ENCODE measurements at places on chromosomes 3 and 15. TPM values are rescaled to one million over a fixed set of nuclear protein-coding genes. Genes with fewer than 3 reads are reported as not detected.

CLDN18 gene
- total RNA-seq = not detected

SELENOT gene
- 69.6 TPM for total RNA-seq

GABRR3 gene
- not detected for total RNA-seq

CGNL1 gene
- total RNA-seq = 0.15 TPM

GSK3B gene
- 30.7 TPM for total RNA-seq

DNA sequence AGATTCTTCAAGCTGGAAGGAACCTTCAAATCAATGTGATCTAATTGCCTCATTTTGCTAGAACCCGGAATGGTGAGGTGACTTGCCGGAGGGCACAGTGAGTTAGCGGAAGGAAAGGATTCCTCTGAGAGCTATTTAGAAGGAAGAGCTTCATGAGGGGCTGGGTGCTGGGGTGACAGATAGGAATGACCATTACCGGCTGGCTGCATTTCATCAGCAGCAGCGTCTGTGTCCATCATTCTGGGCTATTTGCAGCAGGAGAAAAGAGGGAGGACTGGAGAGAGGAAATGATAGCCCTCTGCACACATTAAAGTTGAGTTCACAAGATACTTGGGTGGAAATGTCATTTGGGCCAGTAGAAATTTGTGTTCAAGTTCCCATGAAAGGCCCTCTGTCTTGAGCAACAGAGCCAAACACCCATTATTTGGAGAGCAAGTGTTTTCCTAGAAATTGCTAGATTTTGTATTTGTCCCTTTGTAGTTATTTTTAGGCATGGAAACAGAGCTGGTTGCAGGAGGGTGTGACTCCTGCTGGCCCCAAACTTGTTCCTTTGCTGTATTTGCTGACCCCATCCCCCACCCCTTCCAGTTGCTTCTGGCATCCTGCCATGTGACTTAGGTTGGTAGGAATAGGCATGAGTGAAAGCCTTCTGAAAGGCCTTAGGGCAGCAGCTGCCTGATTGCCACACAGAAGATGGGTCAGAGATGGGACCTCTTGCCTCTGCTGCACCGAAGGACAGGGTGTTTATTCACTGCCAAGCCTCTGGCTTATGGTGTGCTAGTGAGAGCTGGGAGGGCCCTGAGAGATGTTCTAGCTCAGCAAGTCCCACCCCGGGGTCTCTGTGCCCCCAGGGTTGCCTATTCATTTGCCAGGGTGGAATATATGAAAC lies 87.5 kb upstream of the PLXNA1 start:
- no peaks in the 10 kb centered on the region for H3K27me3 ChIP-seq
- H3K36me3 ChIP-seq = no peaks in the 10 kb centered on the region
- no peak overlapping the region for H3K27ac ChIP-seq
- no peak overlapping the region for H3K4me3 ChIP-seq
- peaks cover 47% of the 10 kb centered on the region for H3K4me1 ChIP-seq

DNA sequence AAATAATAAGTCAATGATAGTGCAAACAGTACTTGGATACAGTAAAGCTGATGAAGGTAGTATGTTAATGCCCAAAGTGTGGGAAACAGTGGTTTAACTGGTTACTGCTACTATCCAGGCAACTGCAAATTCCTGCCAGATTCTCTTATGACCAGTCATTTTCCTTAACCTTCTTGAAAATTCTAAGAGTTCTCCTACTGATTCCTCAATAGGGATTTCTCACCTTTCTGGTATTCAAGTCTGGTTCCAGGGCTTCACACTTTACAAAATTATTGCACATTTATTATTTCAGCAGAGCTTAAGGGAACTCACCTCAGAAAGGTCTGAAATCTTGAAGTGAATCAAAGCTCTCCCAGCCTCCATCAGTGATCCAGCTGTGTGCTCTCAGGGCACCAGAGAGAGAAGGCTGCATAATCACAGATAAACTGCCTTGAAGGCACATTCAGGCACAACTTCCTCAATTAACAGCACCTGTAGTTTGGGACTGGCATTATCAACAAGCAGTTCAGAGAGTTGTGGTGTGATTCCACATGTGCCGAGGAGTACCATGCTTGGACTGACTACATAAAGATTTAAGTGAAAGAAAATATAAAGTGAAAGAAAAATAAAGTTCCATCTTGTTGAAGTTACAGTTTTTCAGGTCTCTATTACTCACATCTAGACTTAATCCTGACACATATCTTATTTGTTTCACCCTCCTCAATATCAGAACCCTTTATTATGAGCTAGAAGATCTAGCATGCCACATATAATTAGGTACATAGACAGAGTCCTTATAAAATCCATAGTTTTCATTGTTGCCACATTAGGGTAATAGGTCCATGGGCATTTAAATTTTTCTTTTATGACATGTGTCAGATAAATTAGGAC lies 59.5 kb upstream of the TIPARP start:
- no peaks in the 10 kb centered on the region for H3K4me1 ChIP-seq
- no peaks in the 10 kb centered on the region for H3K36me3 ChIP-seq
- H3K27me3 ChIP-seq = no peaks in the 10 kb centered on the region
- H3K27ac ChIP-seq = no peak overlapping the region

DNA sequence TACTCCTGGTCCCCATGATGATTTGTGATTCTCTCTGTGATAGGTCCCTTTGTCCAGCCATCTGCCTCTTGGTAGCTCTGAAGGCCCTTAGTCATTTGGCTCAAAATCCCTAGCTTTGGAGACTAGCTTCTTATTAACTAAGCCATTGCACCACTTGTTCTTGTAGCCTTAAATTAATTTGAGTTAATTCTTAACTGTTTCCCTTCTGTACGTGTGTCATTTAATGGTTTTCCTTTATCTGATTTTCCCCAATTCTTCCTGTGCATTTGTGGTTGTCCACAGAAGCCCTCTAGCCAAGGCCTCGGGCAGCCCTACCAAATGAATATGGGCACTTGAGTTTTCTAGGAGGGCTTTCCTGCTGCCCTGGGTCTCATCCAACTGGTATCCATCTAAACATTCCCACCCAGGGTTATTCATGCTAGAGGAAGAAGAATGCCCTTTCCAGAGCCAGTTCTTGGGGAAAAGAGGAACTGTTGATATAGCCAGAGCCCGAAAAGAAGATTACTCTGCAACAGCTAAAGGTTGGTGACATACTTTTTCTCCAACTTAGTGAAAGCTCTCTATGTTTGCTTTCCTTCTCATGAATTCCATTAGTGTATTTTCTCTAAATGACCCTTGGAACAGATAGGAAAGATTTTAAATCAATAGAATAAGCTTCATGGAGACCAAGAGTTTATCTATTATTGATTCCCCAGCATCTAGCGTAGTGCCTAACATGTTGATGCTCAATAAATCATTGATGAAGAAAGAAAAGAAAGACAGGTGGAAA lies 44.2 kb upstream of the ZBTB38 start:
- no peaks in the 10 kb centered on the region for H3K36me3 ChIP-seq
- H3K27ac ChIP-seq = no peak overlapping the region
- no peak overlapping the region for H3K4me3 ChIP-seq
- no peaks in the 10 kb centered on the region for H3K27me3 ChIP-seq

DNA sequence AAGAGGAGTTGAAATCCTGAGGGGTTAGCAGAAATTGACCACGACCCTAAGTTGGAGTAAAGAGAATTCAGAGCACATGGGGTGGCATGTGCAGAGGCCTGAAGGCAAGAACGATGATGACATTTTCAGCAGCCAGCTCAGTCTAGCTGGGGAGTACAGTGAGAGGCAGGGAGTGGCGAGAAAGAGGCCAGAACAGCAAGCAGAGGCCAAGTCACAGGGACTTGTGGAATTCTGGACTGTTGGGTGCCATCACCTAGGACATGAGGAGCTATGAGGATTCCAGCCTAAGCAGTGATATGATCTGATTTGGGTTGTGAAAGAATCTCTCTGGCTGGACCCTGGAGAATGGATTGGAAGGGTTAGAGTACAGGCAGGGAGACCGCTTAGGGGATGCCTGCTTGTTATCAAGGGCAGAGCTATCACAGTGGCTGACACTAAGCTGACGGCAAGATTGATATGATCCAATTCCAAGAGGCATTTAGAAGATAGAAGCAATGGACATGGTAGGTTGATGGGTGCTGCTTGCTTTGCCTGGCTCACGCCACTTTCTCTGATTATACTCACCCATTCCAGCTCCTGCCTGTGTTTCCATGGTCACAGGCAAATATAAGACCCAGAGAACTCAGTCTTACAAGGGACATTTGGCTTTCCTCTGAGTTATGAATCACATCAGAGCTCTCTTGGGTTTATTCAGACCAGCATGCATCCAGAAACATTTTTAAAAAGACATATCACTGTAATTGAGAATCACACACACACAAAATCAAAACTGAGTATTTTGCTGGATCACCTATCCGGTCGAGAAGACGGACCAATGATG lies 66.4 kb downstream of the LRTM1 start:
- DNase-seq = peak; percentile 25
- H3K36me3 ChIP-seq = no peaks in the 10 kb centered on the region
- H3K27me3 ChIP-seq = no peaks in the 10 kb centered on the region
- no peak overlapping the region for H3K4me3 ChIP-seq

GRCh38 chr3:19734453-19734852 lies 199.6 kb downstream of the EFHB start:
- H3K27me3 ChIP-seq = no peaks in the 10 kb centered on the region
- no peaks in the 10 kb centered on the region for H3K4me1 ChIP-seq
- H3K27ac ChIP-seq = no peak overlapping the region
- no peak for DNase-seq

DNA sequence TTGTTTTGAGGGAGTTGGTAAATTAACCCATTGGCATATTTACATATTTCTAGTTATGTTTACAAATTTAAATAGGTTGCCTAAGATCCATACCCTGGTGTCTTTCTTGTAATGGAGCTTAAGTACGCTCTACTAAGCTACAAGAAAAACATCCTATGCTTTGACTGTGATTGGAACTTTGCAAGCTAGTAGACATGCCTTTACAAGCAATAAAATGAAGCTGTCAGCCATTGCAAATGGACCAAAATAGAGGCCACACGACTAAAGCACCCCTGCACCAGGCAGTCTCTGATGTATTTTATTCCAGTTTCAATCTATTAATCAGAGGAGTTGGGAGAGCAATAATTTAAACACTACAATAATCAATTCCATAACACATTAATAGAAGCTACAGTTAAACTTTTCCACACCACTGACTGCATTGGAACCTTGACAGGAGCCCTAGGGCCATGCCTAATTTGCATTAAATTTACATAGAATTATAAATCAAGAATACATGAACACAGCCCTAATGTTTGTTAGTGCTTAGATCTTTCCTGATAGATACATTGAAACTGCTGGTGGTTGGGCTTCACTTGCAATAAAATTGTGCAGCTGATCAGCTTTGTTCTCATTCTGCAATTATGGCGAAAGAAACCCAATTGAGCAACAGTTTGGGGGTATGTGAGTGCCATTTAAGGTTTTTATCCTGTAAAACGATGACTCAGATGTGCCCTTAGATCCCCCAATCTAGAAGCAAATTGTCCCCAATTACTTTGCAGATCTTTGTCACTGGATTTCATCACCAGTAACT lies 360.1 kb downstream of the LSAMP start:
- no peak overlapping the region for H3K4me3 ChIP-seq
- no peaks in the 10 kb centered on the region for H3K4me1 ChIP-seq
- H3K27me3 ChIP-seq = no peaks in the 10 kb centered on the region

DNA sequence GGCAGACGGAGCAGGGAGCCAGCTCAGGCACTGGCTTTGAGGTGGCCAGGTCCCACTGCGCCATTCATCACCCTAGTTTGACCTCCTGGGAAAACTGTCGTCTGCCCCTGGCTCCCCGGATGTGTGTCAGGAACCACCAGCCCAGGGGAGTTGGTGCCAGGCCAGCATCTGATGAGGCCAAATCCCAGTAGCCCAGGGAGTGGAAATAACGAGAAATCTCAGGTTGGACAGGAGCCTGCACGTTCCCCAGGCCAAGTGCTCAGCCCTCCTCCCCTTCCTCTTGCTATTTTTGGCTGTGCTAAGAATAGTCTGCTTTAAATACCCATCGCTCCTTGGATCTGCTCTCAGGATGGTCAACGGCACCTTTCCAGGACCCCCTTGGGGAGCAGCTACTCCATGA lies 93.1 kb upstream of the RPL32 start:
- H3K4me1 ChIP-seq = peaks cover 65% of the 10 kb centered on the region
- peak; percentile 62 for DNase-seq
- H3K36me3 ChIP-seq = no peaks in the 10 kb centered on the region
- no peaks in the 10 kb centered on the region for H3K27me3 ChIP-seq
- no peak overlapping the region for H3K4me3 ChIP-seq
- peak overlapping the region; percentile 84 for H3K27ac ChIP-seq

GRCh38 chr3:24062916-24063315 lies 117.8 kb downstream of the NR1D2 start:
- H3K36me3 ChIP-seq = no peaks in the 10 kb centered on the region
- H3K4me1 ChIP-seq = no peaks in the 10 kb centered on the region
- no peak overlapping the region for H3K4me3 ChIP-seq

DNA sequence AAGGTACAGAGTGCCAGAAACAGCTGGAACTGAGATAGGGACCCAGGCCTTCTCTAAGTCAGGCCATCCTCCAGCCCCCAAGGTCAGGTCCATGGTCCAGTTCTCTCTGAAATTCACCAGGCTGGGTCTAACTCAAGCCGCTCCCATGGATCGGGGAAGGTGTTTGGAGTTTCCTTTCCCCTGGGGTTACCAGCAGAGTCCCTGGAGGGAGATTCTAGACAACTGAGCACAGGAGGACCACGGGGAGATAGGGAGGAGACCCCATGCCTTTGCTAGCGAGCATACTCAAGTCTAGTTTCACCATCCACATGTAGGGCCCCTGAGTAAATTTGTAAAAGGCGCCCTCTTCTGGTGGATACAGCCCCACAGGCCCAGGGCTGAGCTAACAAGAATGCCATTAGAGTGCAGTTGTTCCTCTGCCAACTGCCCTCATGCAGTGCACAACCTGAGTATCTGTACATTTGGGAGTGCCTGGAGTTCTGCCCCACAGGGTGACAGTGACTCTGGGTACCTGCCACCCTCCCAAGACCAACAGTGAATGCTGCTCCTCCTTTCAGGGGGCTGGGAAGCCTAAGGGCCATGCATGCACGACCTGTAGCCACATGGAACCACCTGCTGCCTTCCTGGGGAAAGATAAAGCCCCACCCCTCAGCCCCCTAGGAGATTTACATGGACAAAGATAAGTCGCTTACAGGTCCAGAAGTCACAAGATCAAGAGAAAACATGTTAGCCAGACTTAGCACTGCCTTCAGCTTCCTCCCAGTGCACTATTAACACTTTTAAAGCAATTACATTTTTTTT lies 89.0 kb downstream of the IQSEC1 start:
- H3K4me3 ChIP-seq = no peak overlapping the region
- no peak for DNase-seq

DNA sequence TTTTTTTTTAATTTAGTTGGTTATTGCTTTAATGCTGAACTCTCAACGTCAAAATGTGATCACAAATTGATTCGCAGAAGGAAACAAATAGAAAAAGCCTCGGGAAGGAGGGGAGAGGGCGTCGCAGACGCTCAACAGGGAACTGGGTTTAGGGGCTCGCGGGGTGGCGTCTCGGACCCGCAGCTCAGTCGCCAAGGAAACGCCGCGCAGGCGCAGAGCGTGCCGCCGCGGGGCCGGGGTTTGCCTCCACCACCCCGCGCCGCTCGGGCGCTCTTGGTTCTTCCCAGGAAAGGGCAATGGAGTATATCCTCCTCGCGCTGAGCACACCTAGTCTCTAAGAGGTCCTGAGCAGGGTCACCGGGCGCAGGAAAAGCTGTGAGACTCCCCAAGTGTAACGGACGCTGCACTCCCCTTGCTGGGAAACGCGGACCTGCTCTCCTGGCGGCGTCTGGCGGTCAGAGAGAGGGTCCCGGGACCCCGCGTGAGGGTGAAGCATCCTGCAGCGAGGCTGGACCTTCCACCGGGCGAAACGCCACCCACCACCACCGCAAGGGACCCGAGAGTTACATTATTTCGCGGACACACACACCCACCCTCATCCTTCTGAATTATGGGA lies 753 bp downstream of the PLCH1 start:
- H3K36me3 ChIP-seq = no peaks in the 10 kb centered on the region
- peaks cover 29% of the 10 kb centered on the region for H3K27me3 ChIP-seq
- peak overlapping the region; percentile 60 for H3K4me3 ChIP-seq
- DNase-seq = no peak
- H3K27ac ChIP-seq = no peak overlapping the region
